ENCODE measurements at places on chromosomes 3 and 15.

DNA sequence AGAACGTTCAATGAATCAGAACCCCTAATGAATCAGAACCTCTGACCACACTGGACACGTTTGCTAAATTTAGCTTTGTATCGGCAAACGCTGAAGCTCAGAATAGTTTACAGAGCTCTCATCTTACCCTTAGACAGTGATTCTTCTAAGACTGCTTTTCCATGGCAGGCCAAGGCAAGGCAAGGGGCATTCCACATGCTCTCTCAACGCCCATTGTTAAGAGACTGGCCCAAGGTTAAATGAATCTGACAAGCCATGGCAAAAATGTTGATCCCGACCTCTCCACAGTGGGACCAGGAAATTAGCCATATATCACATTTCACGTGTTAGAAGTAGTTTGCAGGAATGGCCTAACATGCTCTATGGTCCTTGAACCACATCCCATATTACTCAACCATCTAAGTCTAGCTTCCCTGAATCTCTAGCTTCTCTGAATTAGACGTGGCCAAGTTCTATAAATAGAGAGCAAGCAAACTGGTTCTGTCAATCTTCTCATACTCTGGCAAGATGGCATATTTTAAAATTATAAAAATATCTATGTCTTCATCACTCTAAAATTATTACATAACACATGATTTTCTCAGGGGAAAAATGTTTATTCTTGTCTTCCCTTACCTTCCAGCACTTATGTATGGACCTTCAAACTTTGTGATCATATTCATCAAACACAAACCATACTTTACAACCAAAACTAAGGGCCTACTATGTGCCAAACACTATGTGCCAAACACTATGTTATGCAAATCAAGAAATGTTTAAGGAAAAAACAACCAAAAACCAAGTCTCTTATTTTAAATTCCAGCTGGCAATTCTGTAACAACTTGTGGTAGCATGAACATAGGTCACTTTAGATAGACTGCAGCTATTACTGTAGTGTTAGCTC is 54.3 kb downstream of the AAGAB start:
- no peak for DNase-seq

GRCh38 chr3:120468635-120469295 is 18.0 kb upstream of the FSTL1 start:
- DNase-seq: no peak

GRCh38 chr3:128813097-128813496 is 66.3 kb upstream of the ACAD9 start:
- no peak for DNase-seq

- DNase-seq: no peak
These were observed 13.4 kb downstream of the EID1 start for GRCh38 chr15:48891232-48891765.

- DNase-seq: no peak
These were observed 87.5 kb upstream of the CADPS start for GRCh38 chr3:62962714-62963113.

DNA sequence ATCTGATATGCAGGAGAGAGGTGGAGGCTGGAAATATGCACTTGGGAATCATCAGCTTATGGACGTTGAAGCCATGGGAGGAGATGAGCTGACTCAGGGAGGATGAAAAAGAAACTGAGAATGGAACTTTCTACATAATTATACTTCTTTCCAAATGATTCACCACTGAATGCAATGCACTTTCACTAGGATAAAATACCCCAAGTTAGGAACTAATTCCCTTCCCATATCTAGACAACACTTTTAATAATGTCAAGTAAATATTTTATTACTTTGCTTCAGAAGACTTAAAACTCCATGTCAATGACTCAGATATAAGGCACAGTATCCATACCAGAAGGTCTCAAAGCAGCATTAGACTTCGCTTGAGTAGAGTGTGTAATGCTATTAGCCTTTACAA is 24.2 kb downstream of the NPTN start:
- no peak for DNase-seq

DNA sequence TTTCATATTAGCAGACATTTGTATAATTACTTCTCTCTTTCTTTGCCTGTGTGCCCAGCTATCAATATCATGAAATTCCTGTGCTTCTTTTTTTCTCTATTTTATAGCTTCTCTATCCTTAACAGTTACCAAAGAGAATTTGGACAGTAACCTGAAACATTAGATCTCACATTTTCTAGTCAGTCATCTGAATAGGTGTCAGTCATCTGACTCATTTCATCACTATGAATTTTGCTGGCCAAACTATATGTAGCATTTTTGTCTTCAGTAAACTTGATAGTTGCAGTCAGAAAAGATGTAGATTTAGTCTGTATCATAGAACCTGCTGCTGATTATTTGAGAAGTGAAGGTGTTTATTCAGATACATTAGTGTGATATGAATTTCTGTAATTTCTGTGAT is 52.6 kb downstream of the HMG20A start:
- DNase-seq: no peak

- DNase-seq: no peak
These were observed 214.2 kb upstream of the PROK2 start for GRCh38 chr3:71998995-71999673.

GRCh38 chr3:134908271-134908670 is 113.2 kb downstream of the EPHB1 start:
- DNase-seq: no peak

- peak; percentile 5 for DNase-seq
These were observed 387.9 kb downstream of the GABRG3 start for GRCh38 chr15:27358751-27359434.

DNA sequence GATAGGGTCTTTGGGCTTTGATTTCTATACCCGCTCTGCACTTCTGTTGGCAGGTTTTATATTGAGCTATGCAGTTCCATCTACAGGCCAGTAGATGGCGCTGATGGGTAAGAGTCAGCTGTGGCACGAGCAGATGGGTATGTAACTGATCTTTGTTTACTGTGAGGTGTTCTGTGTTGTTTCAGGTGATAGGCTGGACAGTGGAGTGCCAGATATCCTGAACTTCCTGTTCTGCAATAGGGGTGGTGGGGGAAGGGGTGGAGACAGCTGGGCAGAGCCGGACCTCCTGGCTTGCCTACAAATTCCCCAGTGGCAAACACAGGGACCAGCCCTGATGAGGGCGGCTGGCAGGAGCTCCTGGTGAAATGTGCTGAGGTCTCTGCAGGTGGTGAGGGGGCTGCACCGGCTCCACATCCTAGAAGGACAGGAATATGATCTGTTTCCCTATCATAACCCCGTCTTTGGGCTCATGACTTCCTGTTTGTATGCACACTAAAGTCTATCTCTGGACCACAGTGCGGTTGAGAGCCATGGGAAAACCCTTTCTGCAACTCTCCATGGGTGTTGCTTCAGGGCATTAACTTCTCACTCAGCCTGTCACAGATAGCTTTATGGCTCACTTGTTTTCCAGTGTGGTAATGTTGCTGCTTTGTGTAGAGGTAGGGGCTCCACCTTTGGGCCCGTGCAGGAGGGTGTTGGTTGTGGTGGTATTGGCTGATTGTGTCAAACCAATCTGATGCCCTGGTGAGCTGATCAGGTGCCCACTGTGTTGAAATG is 13.4 kb upstream of the FAM98B start:
- DNase-seq: peak; percentile 75

GRCh38 chr3:62884096-62884870 is 9.1 kb upstream of the CADPS start:
- DNase-seq: no peak

DNA sequence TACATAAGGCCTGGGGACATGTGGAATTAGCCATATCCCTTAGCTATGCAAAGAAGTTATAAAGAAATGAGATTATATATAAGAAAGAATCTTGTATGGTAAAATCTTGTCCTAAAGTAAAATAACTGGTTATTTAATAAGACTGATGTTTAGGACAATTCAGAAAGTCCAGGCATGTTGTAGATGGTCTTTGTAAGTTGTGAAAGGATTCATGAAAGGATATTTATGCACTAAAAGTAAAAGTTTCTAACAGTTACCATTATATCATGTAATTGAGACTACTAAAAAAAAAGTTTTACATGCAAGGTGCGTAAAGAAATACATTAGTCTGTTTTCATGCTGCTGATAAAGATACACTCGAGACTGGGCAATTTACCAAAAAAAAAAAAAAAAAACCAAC is 146.3 kb downstream of the FMN1 start:
- DNase-seq: no peak
